Activated T-cell treated with anti-CD3 and anti-CD28 coated beads, Interleukin-2, amount 50 U/mL, for 4 hours (primary cell): ENCODE measurements at places on chromosomes 2 and 18.

- DNase-seq = no peak
Measured at GRCh38 chr18:57748770-57749603, 54.1 kb downstream of the ATP8B1 start.

GRCh38 chr2:218785103-218785502, 3.2 kb downstream of the CYP27A1 start:
- DNase-seq = no peak

- DNase-seq = no peak
Measured at GRCh38 chr18:8257851-8258434, 351.3 kb upstream of the RAB12 start.

DNA sequence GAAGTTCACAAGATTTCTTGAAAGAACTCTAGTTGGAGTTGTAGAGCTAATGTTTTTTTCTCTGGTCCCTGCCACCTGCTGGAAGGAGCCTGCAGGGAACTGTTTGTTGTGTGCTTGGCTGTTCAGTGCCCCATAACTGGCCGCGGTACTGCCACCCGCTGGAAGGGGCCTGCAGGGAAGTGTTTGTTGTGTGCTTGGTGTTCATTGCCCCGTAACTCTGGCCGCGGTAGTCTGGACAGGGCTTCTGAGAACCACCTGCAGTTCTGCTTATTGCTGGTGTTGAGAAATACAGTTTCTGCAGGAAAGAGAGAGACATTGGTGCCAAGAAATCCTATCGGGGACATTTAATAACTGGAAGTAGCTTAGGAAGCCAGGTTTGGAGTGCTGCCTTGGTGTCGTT, 58.1 kb downstream of the AGAP1 start:
- no peak for DNase-seq

DNA sequence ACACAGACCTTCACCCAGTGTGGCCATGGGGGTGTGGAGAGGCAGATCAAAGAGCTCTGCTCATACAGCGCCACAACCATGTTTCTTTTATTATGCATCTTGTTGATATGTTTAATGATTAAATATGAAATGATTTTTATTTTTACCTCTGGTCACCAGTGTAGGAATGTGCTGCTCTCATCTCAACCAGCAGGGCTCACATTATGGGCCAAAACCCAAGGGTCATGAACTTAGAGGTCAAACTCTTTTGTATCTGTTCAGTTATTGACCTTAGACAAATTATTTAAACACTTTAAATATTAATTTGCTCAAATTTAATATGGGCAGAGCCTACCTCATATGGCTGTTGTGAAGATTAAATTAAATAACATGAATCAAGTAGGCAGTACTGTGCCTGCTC, 386.2 kb downstream of the ALK start:
- no peak for DNase-seq

GRCh38 chr18:48018851-48019250, 88.4 kb upstream of the SMAD2 start:
- no peak for DNase-seq

DNA sequence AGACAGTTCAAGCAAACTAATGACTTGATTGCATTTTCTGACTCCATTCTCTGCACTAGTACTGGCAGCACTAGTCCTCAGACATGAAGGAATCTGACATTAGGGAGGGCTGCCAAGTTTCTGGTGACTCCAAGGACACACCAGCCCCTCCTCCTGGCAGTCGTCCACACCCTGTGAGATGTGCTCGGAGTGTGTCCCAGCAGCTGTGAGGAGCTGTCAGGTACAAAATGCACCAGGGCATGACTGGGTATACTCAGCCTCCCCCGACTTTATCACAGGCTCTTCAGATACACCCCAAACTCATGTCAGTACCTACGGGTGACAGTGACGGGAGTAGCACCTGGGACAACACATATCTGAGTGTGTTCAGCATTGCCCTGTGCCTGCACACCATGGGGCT, 43.1 kb downstream of the EDAR start:
- DNase-seq = no peak

DNA sequence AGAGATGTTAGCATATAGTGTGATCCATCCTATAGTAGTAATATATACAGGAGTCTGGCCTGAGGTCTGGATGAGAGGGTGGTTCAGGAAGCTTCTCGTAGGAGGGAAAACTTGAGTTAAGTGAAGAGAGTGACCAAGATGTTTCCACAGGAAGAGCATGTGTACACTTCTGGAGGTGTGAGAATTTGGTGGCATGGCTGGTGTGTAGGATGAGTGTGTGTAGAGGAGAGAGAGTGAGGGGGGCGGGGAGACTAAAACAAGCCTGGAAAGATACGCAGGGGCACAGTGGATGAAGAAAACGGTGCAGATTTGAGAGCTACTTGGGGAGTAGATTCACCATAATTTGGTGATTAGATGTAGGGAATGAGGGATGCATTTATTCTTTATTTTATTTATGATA, 43.5 kb upstream of the CTLA4 start:
- no peak for DNase-seq
